Activated CD4-positive, alpha-beta T cell treated with anti-CD3 and anti-CD28 coated beads, Interleukin-2, amount 50 U/mL, for 1 hour (primary cell): ENCODE measurements at places on chromosomes 2 and 18.

DNA sequence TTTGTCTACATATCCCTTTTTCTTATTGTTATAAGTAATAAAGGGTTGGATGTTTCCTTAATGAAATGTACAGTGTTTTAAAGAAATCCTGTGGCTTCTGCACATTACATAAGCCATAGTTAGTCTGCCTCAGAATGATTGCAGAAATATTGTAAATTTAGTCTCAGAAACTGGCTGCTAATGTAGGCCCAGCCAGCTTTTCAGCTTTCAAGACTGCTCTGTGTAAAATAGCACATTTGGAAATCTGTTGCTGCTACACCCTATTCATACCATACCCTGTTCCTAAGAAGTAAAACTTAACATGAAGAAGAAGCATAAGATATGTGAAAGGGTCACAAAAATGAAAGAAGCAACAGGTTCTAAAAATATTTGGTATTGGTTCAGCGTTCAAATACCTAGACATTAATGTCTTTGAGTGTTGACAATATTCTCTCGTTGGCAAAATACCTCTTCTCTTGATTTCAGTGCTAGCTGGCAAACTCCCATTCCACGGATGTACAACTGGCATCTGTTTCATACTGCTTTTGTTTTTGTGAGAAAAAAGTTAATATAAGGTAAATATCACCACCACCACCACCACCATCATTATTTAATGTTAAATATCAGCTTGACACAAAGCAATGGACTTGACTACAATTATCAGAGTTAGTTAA is 19.2 kb upstream of the NCKAP1 start:
- no peak for DNase-seq

- DNase-seq = no peak
Measured at GRCh38 chr18:57864615-57865121, 61.6 kb upstream of the ATP8B1 start.

DNA sequence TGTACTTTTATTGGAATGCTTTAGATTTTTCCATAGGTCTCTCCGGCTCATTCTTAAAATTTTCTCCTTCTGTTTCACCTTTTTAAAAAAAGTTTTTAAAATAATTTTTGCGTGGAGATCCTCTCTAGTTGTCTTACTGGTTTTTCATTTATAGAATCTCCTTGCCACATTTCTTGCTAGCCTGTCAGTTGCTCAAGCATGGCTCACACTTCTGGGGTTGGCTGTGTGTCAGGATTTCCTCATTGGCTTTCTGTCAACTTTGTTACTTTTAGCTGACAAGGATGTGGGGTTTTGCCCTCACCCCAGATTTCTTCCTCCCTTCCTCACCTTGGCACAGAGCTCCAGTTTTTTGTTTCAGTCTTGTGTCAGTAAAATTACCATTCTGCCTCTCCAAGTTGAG is 124.6 kb downstream of the ZNF407 start:
- no peak for DNase-seq

GRCh38 chr2:197704434-197705120 is 592 bp upstream of the MARS2 start:
- DNase-seq = no peak

DNA sequence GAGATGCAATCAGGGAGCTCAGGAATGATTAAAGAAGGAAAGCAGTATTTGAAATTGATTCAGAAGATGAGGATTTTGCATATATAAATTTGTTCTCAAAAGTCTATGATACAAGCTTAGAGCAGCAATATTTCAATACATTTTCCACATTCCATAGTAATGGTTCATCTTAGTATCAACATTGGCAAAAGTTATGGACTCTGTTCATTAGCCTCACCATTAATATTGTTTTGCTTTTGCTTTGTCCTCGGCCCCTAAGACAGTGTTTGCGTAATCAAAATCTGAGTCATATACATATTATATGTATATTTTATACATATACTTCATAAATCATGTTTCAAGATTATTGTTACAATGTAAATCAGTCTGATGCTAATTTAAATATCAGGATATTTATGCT is 176.6 kb downstream of the CNTNAP5 start:
- no peak for DNase-seq
